ENCODE measurements at places on chromosomes 3 and 15.

DNA sequence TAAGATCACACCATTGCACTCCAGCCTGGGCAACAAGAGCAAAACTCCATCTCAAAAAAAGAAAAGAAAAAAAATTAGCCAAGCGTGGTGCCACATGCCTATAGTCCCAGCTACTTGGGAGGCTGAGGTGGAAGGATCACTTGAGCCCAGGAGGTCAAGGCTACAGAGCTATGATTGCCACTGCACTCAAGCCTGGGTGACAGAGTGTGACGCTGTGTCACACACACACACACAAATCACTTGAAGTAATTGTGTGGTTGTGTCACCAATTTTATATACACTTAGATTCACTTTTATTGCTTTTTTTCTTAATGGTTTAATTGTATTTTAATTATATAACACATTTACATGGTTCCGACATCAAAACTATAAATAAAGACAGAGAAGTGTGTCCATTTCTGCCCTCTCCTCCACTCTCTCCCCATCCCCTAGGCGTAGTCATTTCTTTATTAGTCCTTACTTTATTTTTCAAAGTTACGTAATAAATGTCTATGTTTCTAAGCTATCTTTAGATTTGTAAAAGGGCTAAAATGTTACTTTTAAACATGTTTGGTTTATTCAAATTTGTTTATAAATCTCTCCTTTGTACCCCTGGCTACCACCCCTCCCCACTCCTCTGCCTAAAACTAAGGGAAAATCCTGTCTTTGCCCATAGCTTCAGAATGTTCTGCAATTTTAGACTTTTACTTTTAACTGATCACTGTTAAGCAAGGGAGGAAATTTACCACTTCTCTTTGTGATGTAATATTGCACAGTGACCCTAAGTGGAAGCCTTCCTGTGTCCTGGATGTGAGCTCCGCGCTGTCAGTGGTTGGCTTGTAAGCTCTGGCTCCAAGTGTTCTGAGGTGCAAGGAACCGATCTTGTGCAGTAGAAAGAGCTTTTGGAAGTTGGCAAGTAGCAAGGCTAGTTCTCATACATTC, 10.8 kb upstream of the VILL start:
- no peak for DNase-seq

DNA sequence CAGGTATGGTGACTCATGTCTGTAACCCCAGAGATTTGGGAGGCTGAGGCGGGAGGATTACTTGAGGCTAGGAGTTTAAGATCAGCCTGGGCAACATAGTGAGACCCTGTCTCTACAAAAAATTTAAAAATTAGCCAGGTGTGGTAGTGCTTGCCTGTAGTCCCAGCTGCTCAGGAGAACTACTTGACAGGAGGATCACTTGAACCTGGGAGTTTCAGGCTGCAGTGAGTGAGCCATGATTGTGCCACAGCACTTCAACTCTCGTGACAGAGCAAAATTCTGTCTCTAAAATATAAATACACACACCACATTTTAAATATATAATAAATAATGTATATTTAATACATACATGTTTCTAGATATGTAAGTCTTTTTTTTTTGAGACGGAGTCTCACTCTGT, 53.5 kb upstream of the TEX264 start:
- DNase-seq: no peak

GRCh38 chr3:27719314-27720003, 2.7 kb downstream of the EOMES start:
- no peak for DNase-seq

GRCh38 chr3:178810181-178810580, 261.4 kb downstream of the ZMAT3 start:
- DNase-seq: no peak

- DNase-seq: no peak
These were observed 83.0 kb downstream of the RSL24D1 start for GRCh38 chr15:55113736-55114135.

All from NCI-H1930 (cell line).